NCI-H69 (cell line): ENCODE measurements at places on chromosomes 16 and 17.

DNA sequence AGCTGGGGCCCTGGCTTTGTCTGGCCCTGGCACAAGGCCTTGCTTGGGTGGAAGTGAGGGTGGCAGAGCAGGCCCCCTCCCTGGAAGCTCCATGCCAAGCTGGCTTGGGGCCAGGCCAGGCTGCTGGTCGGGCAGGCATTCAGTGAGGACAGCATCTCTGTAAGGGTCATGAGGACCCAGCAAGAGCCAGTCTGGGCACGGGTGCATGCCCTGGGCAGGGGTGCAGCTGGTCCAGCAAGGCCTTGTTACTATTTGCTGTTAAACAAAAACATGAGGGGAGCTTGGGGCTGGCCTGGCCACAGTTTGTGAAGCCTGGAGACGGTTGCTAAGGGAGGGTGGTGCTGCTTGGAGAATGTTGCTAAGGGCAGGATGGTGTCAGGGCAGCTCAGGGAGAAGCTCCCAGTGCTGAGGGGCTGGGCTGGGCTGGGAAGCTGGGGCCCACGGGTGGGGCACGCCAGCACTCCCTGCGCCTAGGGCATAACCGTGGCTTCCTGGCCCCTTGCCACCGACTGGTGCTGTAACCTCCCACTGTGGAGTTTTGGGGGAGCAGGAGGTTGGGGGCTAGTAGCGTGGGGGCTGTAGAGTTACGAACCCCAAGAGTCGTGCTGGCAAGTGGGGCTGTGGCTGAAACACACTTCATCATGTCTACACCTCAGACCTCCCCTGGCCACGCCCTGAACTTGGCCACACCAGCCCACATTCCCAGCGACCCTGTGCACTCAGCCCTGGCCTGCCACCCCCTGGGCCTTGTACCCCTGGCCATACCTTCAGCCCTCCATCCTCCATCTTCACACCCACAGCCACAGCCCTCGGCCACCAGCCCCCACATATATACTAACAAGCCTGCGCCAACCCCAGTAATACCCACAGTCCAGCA lies 1.6 kb downstream of the TPPP3 start:
- peak; percentile 82 for DNase-seq

DNA sequence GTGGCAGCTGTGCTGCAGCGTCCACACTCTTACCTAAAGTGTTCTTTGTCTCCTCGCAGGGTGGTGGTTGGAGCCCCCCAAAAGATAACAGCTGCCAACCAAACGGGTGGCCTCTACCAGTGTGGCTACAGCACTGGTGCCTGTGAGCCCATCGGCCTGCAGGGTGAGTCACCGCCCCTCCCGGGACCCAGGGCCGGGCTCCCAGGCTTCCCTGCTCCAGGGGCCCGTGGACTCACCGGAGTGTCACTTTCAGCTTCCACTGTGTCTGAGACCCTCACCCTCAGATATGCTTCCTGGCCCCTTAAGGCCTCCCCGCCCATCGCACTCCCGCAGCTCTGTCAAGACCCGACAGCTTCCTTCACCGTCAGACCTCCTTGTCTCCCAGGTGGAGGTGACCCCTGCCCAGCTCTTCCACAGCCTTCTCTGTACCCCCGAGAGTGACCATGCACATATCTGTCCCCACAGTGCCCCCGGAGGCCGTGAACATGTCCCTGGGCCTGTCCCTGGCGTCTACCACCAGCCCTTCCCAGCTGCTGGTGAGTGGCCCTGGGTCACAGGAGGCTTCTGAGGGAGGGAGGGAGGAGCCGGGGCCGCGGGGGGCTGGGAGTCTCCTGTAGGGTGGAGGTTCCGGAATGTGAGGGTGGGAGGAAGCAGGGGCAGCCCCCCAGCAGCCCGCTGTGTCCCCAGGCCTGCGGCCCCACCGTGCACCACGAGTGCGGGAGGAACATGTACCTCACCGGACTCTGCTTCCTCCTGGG lies 1.8 kb downstream of the ITGAX start:
- DNase-seq: no peak

GRCh38 chr17:2928294-2928890 lies 132.2 kb downstream of the RAP1GAP2 start:
- no peak for DNase-seq

GRCh38 chr16:81873843-81874752 lies 95.0 kb downstream of the PLCG2 start:
- peak; percentile 10 for DNase-seq

GRCh38 chr17:55259684-55260111 lies 5.1 kb upstream of the HLF start:
- DNase-seq: peak; percentile 14

GRCh38 chr17:383771-384621 lies 31.4 kb upstream of the RPH3AL start:
- no peak for DNase-seq

DNA sequence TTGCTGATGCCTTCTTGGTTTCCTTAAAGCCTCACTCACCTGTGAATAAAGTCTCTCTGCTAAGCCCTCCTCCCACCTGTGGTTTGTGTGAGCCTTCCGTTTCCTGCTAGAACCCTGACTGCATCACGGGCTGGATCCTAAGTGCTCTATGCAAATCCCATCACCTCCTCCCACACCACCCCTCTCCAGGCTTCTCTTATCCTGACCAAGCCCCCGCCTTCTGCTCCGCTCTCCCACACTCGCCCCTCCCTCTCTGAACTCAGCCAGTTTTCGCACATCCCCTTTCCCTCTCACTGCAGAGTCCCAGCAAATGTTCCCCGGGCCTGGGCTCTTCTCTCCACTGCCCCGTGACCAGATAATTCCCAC lies 51.8 kb downstream of the PIMREG start:
- DNase-seq: peak; percentile 3

DNA sequence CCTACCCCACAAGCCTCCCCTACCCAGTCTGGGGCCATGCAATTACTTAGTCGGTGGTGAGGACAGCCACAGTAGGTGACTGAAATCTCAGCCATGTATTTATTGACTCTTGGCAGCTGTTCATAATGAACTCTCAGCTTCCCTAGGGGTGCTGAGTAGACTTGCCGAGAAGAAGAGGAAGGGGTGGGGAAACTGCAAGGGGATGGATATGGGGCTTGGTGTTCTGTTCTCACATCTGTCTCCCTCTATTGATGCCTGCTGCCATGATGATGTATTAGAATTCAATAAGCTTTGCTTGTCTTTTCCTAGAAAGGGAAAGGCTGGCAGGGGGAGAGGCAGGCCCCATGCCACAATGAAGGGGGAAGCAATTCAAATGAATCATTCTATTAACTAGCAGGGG lies 112.9 kb downstream of the GP2 start:
- DNase-seq: peak; percentile 21

DNA sequence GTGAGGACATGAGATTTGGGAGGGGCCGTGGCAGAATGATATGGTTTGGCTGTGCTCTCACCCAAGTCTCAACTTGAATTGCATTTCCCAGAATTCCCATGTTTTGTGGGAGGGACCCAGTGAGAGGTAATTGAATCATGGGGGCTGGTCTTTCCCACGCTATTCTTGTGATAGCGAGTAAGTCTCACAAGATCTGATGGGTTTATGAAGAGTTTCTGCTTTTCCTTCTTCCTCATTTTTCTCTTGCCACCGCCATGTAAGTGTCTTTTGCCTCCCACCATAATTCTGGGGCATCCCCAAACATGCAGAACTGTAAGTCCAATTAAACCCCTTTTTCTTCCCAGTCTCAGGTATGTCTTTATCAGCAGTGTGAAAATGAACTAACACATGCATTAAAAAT lies 40.6 kb downstream of the CCT6B start:
- DNase-seq: no peak

DNA sequence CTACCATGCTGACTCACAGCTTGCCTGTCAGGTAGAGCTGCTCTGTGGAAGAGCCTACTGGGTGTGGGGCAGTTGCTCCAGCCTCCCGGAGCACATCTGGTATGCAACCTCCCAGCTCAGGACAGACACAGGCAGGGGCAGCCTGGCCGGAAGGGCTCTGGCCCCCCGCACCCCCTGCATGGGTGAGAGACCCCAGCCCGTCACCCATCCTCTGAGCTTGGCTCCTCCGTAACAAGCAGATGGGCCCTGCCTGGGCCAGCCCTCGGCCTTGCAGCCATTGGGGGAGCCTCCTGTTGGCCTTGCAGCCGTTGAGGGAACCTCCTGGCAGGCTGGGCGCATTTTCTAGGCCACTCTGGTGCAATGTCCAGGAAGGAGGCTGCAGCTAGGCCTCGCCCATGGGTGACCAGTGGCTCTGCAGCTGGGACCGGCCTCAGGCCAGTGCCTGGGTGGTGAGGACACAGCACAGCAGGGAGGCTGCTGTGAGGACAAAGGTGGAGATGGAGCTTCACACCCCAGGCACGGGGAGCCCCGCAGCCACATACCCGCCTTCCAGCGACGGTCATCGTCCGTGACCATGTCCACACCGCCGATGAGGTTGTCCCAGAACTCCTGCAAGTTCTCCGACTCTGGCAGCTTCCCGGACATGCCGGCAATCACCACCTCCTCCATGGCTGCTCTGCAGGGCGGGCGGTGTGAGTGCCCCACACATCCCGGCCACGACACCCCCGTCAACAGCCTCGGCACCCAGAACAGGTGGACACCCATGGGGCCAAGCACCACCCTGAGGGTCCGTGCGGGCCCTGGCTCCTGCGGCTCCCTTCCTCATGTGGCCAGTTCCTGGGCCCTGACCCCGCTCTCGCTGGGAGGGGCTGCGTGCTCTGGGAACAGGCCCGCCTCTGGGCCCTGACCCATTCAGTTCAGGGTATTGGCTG lies 2.0 kb downstream of the FASN start:
- DNase-seq: no peak

DNA sequence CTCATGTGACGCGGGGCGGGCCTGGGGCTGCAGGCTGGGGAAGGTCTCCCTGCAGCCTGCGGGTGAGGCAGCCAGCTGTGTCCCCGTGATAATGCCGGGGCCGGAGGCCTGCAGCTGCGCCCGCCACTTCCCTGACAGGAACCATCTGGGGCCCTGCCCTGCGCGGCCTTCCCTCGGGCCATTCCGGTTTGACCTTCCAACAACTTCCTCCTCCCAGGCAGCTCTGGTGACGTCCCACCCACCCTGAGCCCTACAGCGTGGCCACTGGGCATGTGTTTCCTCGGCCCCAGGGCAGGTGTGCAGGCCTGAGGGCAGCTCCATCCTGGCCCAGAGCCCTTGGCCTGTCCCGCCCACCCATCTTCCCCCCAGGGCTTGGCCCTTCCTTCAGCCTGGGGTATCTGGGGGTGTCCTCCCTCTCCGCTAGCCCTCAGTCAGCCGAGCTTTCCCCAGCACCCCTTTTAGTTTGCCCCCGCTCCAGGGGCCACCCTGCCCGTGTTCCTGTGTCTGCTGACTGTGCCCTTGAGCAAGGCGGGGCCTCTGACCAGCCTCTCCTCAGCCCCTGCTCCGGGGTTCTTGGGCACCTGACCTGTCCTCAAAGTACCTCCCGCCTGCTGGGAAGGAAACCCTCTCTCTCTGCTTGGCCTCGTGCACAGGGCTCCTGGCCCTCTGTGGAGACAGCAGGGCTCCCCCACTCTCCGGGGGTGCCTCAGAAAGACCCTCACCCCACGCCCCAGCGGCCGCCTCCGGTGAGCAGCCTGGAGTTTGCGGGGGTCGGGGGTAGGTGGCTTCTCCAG lies at the start of gene CBFA2T3:
Gene CBFA2T3 (minus strand): TSS at position 190 of the 794 bp plus-strand sequence. CDS start 400 bp downstream, outside the sequence.
- peak; percentile 35 for DNase-seq

GRCh38 chr16:54806378-54806777 lies 124.3 kb upstream of the IRX5 start:
- no peak for DNase-seq

GRCh38 chr17:77420804-77421629 lies 280.2 kb downstream of the SEC14L1 start:
- peak; percentile 99 for DNase-seq
